ENCODE measurements at places on chromosomes 7 and 10.

- no peak for DNase-seq
Measured at GRCh38 chr10:30056767-30057355, 2.5 kb downstream of the JCAD start.

DNA sequence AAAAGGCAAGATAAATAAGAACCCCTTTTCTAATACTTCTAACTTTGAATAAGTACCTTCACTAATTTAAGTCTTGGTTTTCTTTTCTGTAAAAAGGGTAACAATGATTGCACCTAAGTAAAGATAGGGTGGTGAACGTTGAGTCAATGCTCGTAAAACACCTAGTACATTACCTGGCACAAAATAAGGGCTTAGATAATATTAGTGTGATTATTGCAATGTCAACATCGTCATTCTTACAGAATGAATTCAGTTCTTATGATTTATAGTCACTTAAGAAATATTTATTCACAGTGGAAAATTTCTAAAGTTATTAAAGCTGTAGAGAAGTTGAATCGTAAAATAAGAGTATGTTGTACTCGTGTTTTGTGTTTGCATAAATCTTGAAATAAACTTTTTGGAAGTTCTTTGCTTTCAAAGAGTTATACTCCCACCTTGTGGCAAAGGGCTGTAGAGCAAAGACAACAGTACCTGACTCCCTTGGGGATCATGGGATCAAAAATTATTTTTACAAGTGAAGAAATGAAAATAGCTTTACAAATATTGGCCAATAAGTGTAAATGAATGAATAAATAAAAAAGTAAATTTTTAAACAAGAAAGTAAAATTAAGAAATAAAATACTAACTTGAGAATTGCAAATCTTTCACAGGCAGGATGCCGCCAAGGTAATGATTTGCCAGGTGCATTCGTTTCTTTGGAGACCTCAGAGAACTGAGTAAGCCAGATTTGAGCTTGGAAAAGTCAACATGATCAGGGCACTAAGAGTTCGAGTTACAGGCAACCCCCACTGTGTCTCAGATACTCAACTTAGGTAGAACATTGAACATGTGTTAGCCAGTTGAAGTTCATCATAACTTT lies 285.8 kb upstream of the CACNA2D1 start:
- no peak for DNase-seq

- no peak for DNase-seq
Measured at GRCh38 chr7:111784296-111784695, 222.0 kb upstream of the IMMP2L start.

DNA sequence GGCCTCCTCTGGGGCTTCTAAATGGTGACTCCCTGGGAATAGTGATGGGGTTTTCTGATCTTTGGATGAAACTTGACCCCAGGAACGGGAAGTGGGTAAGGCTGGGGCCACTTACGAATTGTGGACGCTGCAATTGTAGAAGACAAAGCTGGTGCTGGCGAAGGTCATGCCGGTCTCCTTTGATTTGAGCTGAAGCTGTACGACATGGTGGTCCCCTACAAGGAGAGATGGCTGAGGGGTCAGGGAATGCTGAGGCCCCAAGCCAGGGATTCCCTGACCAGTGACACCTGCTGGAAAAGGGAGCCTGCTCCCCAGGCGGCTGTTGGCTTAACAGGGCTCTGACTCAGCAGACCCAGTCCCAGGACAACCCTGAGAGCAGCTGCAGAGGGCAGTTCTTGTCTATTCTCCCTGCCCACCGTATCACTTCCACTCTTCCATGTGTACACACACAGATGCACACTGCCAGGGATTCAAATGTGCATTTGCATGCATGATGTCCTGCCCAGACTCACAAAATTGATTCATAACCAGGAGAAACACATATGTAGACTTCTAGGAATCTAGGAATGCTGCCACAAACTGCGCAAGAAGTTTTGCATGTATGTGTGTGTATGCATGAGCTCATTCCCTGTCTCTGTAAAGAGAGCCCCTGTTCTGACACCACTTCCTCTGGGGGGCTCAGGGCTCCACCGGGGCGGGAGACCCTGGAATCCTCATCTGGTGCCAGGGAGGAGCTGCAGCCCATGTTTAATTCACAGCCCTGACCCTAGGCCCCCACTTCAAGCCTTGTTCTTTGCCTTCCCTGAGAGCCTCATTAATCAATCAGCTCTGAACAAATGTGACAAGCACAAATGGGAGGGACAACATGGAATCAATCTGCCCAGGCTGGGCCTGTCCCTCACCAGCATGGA lies 350.0 kb downstream of the PLXNA4 start:
- no peak for DNase-seq

DNA sequence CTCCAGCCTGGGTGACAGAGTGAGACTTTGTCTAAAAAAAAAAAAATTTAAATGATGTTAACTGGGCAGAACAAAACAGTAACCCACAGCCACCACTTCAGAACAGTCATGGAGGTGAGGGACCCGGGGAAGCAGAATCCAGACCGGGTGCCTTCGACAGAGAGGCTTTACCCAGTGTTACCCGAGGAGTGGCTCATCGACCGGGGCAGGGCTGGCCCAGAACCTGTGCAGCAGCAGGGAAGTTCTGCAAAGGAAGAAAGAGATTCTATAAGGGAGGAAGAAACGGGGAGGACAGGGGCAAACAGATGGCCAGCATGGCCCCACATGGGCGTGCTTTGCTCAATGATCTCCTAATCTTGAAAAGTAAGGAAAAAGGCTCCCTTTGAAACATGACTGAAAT lies 26.0 kb upstream of the UBE3C start:
- no peak for DNase-seq

- DNase-seq = no peak
Measured at GRCh38 chr10:21624951-21625350, 90.9 kb downstream of the MLLT10 start.

- DNase-seq = no peak
Measured at GRCh38 chr10:119546009-119546408, 3.5 kb upstream of the RGS10 start.

GRCh38 chr7:158369866-158370265 lies 217.8 kb downstream of the PTPRN2 start:
- DNase-seq = no peak

GRCh38 chr7:3238525-3239210 lies 62.4 kb upstream of the SDK1 start:
- DNase-seq = no peak

GRCh38 chr7:25240340-25240739 lies 12.1 kb upstream of the NPVF start:
- DNase-seq = no peak

- no peak for DNase-seq
Measured at GRCh38 chr7:20220293-20220761, 3.1 kb upstream of the MACC1 start.

GRCh38 chr10:80530816-80531215 lies 6.9 kb upstream of the SH2D4B start:
- no peak for DNase-seq

GRCh38 chr10:35706959-35707358 lies 64.9 kb upstream of the FZD8 start:
- no peak for DNase-seq

DNA sequence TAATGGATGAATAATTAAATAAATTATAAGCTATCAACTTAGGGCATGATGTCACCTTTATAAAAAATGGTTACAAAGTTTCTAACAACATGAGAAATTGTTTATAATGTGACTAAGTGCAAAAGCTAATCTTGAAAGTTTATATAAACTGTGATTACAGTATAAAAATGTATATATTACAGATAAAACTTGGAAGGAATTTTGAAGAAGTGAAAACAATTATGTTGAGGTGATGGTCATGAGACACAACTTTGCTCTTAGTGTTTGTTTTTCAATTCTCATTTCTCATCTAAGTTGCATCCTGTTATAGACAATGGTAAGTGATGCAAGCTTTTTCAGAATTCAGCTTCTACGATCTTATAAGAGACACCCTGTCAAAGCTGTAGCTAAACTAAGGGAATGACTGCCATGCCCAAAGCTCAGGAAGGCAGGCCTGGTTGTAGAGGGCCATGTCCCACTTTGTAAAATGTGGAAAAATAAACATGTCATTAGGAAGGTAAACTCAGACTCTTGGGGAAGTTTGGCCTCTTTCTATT lies 23.9 kb downstream of the MACC1 start:
- DNase-seq = no peak

- DNase-seq = no peak
Measured at GRCh38 chr10:63164166-63164623, 31.1 kb downstream of the NRBF2 start.

GRCh38 chr7:5549096-5549763 lies 125.6 kb upstream of the TNRC18 start:
- no peak for DNase-seq

DNA sequence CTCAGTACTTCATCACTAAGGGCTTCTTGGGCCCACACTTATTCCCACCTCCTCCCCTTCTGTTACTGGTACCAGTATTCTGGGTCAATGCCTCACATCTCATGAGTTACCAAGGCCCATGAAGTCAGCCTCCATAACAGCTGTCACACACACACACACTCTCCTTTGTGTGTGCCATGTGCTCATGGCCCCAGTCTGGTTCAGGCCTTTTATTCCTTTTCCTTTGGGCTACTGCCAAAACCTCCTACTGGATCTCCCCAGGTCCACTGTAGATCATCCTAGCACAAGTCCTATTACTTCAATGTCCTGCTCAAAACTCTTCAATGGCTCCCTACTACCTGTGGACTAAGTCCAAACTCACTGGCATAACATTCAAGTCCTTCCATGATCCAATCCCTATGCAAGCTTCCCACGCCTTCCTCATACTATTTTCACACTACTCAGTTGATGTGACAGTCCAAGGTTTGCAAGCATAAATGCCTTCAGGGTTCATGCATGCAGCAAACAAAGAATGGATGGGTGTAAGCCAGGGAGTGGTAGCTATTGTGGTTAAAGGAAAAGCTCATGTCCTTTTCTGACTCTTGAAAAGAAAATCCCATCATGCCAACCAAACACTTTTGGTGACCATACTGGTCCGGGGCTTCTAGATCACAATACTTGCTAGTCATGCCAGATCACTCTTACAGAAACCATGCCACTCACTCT lies 68.1 kb downstream of the CCDC6 start:
- no peak for DNase-seq

DNA sequence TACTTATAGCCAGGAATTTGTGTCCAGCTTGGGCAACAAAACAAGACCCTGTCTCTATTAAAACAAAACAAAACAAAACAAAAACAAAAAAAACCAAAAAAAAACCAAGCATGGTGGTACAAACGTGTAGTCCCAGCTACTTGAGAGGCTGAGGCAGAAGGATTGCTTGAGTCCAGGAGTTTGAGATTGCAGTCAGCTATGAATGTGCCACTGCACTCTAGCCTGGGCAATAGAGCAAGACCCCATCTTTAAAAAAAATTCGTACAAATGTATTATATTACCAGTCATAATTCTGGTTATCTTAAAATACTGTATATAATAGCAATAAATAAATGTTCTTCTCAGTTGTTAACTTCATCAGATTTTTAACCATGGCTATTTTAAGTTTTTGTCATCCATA lies 2.3 kb upstream of the BBS9 start:
- no peak for DNase-seq

DNA sequence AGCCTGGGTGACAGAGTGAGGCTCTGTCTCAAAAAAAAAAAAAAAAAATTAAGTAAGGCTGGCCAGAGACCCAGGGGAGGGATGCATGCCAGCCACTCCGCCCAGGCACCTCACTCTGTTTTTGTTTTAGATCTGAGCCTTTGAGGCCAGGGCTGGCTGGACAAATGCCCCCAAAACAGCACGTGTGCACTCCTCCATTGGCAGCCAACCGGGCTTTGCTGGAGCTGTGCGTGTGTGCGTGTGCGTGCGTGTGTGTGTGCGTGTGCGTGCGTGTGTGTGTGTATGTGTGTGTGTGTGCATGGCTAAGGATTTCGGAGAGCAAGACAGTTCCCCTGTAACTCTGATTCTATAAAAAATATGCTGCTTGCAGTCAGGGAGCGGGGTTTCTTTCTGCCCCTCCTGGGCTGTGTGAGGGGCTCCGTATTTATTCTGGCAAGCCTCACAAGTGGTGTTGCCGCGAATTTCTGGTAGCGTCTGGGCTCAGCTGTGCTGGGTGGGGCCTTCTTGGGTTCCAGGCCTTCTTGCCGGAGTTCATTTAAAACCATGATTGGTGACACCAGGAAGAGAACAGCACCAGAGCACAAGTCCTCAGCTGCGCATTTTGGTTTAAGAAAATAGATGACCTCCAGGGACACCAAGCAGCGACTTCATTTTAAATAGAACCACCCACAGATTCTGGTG lies 28.1 kb upstream of the UNCX start:
- no peak for DNase-seq

DNA sequence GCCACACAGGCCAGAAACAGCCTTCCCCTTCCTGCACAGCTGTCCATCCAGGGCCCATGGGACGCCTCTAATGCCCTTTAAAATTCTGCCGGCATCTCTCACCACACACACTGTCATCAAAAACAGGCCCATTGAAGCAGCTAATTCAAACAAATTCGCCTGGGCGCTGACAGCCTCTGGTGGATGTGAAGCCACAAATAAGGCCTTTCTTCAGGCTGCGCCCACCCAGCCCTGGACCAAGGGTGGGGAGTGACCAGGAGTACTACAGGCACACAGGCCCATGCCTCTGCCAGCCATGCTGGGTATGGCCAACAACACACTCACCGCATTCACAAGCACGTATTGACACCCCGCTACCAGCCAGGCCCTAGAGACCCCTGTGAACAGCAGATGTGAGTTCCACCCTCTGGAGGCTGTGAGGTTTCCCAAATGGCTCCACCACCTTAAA lies 54.6 kb downstream of the SLIT1 start:
- DNase-seq = peak; percentile 35

GRCh38 chr10:31314256-31315150 lies 4.5 kb upstream of the ZEB1 start:
- no peak for DNase-seq

GRCh38 chr10:124547647-124548168 lies 86.1 kb downstream of the LHPP start:
- DNase-seq = no peak

- no peak for DNase-seq
Measured at GRCh38 chr10:29555746-29556481, 78.9 kb downstream of the SVIL start.

DNA sequence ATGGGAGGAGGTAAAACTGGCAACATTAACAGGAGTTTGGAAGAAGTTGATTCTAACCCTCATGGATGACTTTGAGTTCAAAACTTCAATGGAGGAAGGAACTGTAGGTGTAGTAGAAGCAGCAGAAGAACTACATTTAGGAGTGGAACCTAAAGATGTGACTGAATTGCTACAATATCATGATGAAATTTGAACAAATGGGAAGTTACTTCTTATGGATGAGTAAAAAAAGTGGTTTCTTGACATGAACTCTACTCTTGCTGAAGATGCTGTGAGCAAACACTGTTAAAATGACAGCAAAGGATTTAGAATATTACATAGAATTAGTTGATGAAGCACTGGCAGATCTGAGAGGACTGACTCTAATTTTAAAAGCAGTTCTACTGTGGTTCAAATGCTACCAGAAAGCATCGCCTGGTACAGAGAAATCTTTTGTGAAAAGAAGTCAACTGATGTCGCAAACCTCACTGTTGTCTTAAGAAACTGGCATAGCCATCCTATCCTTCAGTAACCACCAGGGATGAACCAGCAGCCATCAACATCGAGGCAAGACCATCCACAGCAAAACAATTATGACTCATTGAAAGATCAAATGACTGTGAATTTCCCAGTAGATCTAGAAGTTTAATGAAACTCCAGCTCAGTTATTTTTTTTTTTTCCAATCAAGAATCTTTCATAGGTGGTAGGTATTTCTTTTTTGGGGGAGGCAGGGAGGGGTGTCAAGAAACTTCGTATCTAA lies 20.8 kb downstream of the BRAF start:
- DNase-seq = no peak

All from nucleus accumbens (tissue), 56 donors.